ENCODE measurements at places on chromosomes 5 and 9. TPM values are rescaled to one million over a fixed set of nuclear protein-coding genes. Genes with fewer than 3 reads are reported as not detected.
A peak's percentile ranks its signal among the peaks of the same experiment; 100 is the strongest.

DNA sequence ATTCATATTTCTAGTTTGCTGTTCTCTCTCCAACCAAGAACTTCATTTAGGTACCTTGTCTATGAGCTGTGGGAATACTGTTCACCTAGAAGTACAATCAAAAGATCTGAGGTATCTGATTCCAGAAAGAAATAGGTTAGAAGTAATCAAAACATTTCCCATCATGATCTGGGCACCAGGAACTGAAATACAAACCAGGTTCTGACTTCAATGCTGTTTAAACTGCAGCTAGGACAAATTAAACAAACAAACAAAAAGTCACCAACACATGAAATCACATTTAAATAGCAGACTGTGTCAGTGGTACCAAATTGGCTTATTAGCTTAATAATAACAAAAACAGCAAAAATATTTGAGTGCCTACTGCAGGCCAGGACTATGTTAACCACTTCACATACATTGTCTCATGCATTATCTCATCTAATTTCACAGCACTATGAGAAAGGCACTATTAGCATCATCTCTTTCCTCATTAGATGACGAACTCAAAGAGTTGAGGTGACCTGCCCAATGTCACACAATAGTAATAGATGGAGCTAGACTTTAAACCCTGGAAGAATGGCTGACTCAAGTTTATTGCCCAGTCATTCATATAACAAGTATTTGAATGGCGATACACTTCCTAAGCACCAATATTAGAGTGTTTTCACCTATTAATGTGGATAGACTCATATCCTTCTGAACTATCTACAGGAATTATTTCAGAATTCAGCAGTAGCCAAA is 14.5 kb downstream of the PLPP1 start:
- DNase-seq = no peak

DNA sequence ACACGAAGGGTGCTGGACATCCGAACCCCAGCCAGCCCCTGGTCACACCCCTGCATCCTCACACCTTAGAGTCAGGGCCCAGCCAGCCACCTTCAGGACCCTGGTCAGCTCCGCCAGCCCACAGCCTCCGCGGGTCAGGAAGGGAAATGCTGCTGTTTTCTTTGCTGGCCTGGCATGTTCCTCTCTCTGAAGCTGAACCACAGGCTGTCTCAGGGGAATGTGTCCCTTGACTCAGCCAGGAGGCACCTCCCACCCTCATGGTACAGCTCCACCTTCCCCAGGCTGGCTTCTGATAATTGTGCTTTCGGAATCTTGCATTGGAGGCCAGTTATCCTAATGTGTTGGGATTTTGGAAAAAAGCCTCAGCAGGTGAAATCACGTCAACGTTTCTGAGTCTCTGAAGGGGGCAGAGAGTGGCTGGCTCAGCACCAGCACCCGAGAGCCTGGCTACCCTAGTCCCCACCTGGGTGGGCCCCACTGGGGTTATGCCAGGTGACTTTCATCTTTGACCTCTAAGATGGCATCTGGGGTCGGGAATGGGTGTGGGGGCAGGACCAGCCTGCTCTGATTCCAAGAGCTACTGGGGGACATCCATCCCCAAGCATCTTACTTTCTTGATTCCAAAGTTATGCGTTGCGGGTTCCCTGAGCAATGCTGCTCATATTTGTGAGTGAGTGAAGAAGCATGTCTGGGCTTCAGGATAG is 9.8 kb upstream of the OLFM1 start:
- DNase-seq = no peak

DNA sequence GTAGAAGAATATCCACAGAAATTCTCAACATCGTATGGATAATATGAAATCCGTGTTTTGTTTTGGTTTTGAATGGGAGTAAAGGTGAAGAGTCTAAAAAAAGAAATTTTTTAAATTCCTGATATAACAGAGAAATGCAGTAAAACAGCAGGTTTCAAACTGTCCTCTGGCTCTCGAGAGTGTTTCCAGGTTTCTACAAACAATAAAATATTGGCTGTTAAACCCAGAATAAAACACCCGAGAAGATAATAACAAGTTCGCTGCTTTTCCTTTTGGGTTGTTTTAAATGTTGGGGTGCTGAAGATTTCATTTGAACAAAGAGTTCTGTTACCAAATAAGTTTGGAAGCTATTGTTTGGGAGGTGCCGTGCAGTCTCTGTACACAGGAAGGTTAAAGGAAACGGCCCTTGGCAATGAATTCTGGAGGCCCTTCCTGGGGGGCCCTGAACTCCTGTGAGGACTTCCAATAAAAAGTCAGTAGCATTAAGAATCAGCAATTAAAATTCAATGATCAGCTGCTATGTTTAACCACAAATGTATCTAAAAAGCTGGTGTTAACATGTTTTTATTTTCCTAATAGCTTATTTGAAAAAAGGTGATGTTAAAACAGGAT is 215.8 kb downstream of the TSSK1B start:
- DNase-seq = no peak

GRCh38 chr5:3104429-3105060 is 353.1 kb upstream of the IRX2 start:
- no peak for DNase-seq

Gene ASPN
- 0.17 TPM for total RNA-seq

GRCh38 chr9:130036099-130036498 is 6.9 kb downstream of the FNBP1 start:
- peak; percentile 67 for DNase-seq

Gene SERF1A
- total RNA-seq = 11.5 TPM

GRCh38 chr9:126471084-126471624 is 142.6 kb upstream of the LMX1B start:
- no peak for DNase-seq

Gene ANKDD1B
- total RNA-seq = 1.5 TPM

Gene ANKRD34B
- total RNA-seq = not detected

Gene OSMR
- 111 TPM for total RNA-seq

DNA sequence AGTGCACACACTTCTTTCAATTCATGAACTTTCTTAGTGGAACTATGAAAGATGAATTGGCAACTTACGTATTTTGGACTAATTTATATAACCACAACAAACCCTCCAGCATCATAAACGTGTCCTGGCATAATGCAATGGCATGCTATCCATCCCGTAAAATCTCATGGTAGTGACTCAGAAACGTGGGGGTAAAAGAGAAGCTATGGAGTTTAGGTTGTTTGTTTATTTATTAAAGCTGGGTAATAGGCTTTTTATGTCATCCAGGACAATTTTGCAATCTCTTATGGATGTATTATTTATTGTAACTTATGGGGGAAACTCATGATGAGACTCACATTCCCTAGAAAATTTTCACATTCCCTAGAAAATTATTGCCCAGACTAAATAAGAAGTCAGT is 106.3 kb downstream of the GDA start:
- DNase-seq = peak; percentile 69

GRCh38 chr5:152271420-152271819 is 133.7 kb downstream of the NMUR2 start:
- DNase-seq = peak; percentile 28

DNA sequence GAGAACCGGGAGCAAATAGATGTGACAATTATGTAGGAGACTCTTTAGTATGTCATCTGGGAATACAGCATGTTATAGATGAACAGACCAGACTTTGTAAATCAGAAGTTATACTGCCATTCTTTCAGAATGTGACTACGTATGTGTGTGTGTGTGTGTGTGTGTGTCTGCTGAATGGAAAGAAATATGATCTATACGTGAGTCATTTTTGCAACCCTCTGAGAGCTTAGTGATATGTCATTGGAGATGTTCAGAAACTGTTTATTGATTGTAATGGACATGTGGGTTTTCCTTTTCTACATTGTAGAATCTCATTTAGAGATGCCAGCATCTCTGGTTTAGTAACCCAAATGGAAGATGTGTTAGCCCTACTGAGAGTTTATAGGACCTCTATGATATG is 731.5 kb downstream of the TLE1 start:
- peak; percentile 5 for DNase-seq

Gene HINT2
- 41.4 TPM for total RNA-seq
